A549 treated with RU486 at 1 μM for 4 hours (cell line): ENCODE measurements at places on chromosomes 4 and X. TPM values are rescaled to one million over a fixed set of nuclear protein-coding genes. Genes with fewer than 3 reads are reported as not detected.

Gene TENM3
- total RNA-seq, result 1.2 to 1.6 TPM (median 1.4 TPM) in 5 replicates

Gene RBM47
- total RNA-seq, result 14.8 to 24.3 TPM (median 23.5 TPM) in 5 replicates

Gene MTMR8
- 0.38 to 1.2 TPM (median 0.76 TPM) in 5 replicates for total RNA-seq

Gene HSFX4
- total RNA-seq, result not detected in 5 replicates

Gene PDE5A
- 0.18 to 0.43 TPM (median 0.24 TPM) in 5 replicates for total RNA-seq

Gene ZNF518B
- total RNA-seq, result 1.5 to 3.9 TPM (median 3.5 TPM) in 5 replicates

Gene FHIP1A
- 0.08 to 0.27 TPM (median 0.17 TPM) in 5 replicates for total RNA-seq

Gene RTL3
- 0.05 to 0.07 TPM (median 0.06 TPM) in 3 of 5 replicates, not detected in the others for total RNA-seq

Gene HSPA4L
- 5.6 to 9.3 TPM (median 8.5 TPM) in 5 replicates for total RNA-seq

Gene RENBP
- 0.07 to 0.13 TPM in 2 of 5 replicates, not detected in the others for total RNA-seq

Gene RASL11B
- 0.07 to 0.24 TPM (median 0.13 TPM) in 4 of 5 replicates, not detected in the other for total RNA-seq

Gene CT45A10
- total RNA-seq, result 0.13 to 0.56 TPM (median 0.33 TPM) in 3 of 5 replicates, not detected in the others

Gene ODAPH
- total RNA-seq, result 0.28 TPM in 1 of 5 replicates, not detected in the others

Gene SUPT20HL2
- not detected in 5 replicates for total RNA-seq

Gene RASGEF1B
- total RNA-seq, result 0.25 TPM in 1 of 5 replicates, not detected in the others

Gene HERC5
- 3.5 to 5.2 TPM (median 4.4 TPM) in 5 replicates for total RNA-seq

Gene RRH
- 0.06 TPM in 1 of 5 replicates, not detected in the others for total RNA-seq

Gene ARL13A
- total RNA-seq, result 0.13 to 0.18 TPM (median 0.16 TPM) in 4 of 5 replicates, not detected in the other

Gene NHS
- 2.9 to 5.9 TPM (median 5.5 TPM) in 5 replicates for total RNA-seq

Gene KDR
- total RNA-seq, result not detected in 5 replicates

Gene RGN
- not detected in 5 replicates for total RNA-seq

Gene CFP
- total RNA-seq, result 0.35 to 0.88 TPM (median 0.58 TPM) in 5 replicates

Gene CXorf51A
- not detected in 5 replicates for total RNA-seq

Gene TRPC3
- total RNA-seq, result 0.07 to 0.16 TPM (median 0.08 TPM) in 3 of 5 replicates, not detected in the others
